ENCODE measurements at places on chromosomes 2 and 18.

- no peak for DNase-seq
These were observed 23.3 kb upstream of the CACNB4 start for GRCh38 chr2:152122161-152122560.

GRCh38 chr2:2237563-2237962 is 93.5 kb downstream of the MYT1L start:
- DNase-seq = no peak

GRCh38 chr2:108920-109809 is 62.9 kb upstream of the FAM110C start:
- DNase-seq = no peak

DNA sequence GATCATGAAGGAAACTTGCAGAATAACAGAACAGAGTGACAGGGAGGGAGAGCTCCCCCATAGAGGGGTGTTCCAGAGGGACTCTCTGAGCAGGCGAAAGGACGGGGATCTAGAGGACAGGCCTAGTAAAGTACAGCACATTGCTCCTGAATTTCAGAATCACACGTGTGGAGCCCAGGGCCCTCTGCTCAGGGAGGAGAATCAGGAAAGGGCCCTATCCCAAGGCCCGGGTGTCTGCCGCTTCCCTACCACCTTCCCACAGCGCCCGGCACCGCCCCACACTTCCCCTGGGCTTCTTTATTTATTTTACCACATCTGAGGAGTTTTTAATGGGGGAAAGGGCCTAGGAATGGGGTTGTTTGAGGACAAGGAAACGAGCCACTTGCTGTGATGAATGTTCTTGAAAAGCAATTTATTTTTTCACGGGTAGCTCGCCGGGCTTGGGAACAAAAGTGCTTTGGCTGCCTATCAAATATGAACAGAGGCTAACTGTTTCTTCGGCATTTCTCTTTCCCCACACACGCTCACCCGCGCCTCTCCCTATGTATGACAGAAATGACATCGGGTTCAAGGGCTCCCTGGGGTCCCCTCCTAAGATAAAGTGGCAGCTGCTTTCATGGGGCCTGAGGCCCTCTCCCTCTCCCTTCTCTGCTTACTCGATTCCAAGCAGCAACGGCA is 79.3 kb upstream of the GLI2 start:
- no peak for DNase-seq

GRCh38 chr2:28365158-28365557 is 27.5 kb upstream of the FOSL2 start:
- no peak for DNase-seq

GRCh38 chr2:206112108-206112507 is 26.1 kb upstream of the INO80D start:
- no peak for DNase-seq

DNA sequence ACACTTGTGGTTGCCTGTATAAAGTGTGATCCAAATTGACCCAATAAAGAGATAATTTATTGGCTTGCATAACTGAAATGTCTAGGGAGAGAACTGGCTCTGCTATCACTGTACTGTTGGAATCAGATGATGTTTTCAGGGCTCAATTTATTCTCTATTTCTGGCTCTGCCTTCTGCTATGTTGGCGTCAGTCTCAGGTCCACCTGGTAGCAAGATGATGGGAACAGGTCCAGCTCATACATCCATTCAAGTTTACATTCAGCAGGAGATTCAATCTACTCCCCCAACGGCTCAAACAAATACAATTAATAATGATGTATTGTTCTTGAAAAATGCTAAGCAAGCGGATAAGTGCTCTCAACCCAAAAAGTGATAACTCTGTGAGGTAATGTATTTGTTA is 297.7 kb upstream of the SYT4 start:
- no peak for DNase-seq

GRCh38 chr2:235382179-235382578 is 111.7 kb upstream of the AGAP1 start:
- no peak for DNase-seq

DNA sequence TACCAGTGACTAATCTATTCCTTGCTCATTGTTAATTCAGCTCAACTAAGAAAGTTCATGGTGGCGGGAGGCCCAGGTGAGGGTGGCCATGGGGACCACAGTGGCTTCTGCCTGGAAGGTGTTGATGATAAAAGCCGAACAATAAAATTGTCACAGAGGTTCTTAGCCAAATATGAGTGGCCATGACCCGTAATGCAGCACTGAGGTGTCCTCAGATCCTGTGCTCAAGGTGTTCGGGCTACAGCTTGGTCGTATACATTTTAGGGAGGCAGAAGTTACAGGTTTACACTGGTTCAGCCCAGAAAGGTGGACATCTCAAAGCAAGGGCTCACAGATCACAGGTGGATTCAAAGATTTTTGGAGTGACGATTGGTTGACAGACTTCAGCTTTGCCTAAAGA is 98.5 kb upstream of the SNTG2 start:
- no peak for DNase-seq

DNA sequence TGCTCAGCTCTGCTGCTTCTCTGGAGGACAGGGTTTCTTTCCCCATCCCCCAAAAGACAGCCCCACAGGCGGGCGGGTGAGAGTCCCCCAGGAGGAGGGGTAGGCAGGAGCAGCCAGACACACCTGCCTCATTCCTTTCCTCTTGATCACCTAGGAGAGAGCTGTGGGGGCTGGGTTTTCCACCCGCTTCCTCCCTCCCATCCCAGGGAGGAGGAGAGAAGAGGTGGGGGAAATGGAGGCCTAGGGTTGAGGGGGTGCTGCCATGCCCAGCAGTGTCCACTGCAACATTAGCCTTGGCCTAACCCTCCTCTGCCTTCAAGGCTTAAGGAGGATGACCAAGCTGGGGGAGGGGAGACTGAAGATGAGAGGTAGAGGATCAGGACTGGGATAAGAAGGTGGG is 14.7 kb downstream of the WNT10A start:
- DNase-seq = no peak

DNA sequence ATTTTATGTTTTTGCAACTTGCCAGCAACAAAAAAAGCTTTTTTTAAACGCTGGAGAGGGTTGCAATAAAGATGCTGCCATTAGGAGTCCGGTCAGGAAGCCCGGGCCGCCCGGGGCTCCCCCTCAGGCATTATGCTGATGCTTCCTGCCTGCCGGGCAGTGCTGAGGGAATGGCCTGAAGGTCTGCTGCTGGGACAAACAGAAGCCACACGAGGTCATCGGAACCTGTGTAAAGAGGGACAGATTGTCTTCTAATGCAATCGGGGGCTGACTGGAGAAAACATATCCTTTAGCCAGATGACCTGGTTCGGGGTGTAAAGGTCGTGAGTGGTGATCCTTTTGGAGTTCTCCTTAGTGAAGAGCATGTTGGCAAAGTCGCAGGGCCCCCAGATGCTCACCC is 2.3 kb downstream of the IMPA2 start:
- DNase-seq = no peak

- no peak for DNase-seq
These were observed 285.5 kb upstream of the LRRTM4 start for GRCh38 chr2:77807531-77808215.

DNA sequence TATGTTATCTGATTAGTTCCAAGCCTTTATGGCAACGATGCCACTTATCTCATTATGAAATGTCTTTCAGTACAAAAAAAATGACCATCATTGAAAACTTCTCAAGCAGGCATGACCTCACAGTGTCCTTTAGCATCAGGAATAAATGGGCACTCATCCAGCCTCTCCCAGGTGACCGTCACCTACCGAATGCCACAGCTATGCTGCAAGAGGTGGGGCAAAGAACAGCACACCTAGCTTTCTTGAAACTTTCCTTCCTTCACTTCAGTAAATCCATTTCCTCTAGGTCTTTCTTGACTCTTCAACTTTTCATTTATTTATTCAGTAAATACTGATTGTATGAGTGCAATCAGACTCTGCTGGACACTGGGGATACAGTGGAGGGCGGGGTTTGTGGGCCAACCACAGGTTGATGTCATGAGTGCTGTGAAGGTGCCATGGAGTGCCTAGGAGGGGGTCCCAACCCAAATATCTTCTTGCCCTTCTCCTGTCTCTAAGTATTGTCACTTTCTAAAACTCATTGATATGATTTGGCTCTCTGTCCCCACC is 54.3 kb upstream of the HK2 start:
- no peak for DNase-seq

GRCh38 chr2:53473236-53473635 is 294.4 kb upstream of the CHAC2 start:
- DNase-seq = no peak

GRCh38 chr2:8699839-8700238 is 18.0 kb downstream of the ID2 start:
- no peak for DNase-seq

DNA sequence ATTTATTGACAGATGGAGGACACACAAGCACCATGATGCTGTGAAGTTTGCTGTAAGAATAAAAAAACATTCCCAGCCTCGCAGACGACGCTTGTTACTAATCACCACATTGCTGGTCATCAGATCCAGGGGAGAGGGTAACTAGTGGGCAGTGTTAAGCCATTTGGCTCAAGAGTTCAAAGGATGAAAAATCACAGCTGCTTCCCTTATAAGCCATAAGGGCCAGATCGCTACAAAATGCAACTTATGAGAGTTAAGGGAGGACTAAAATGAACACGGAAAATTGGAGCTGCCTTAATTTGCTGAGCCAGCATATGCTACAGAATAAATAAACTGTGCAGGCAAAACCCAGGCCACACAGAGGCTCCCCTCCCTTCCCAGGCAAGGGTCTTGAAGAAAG is 522.6 kb downstream of the TDRD15 start:
- no peak for DNase-seq

DNA sequence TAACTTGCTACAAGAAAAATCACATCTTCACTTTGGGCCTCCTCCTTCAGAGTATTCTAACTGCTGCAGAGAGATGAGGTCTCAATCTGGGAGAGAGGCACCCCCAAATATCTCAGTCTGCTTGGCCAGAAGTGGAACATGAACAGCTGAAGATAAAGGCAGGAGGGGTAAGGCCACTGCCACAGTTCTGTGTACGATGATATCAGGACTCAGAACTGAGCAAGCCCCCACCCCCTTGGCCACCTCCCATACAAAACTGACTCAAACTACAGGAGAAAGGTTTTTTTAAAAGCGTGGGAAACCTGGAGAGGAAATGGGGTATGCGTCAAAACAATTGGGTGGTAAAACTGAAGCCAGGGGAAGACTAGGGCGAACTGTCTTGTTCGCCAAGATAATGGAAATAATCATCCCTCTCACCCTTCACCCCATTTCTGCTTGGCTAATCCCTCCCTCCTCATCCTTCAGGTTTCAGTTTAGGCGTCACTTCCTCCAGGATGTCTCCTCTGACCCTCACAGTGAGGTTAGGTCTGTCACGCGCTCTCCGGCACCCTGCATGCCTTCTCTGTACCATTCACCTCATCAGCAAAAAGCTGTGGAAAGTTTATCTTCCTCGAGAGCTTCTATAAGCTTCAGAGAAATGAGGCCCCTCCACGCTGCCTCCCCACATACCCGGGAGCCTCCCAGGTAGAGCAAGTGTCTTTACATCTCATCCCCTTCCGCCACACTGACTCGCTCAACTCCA is 64.4 kb downstream of the SFXN5 start:
- no peak for DNase-seq

GRCh38 chr18:43760010-43760409 is 482.7 kb upstream of the SYT4 start:
- DNase-seq = no peak

- DNase-seq = no peak
These were observed 126.8 kb downstream of the MEIS1 start for GRCh38 chr2:66561645-66562303.

- DNase-seq = no peak
These were observed 121.3 kb upstream of the PPP1CB start for GRCh38 chr2:28630341-28630740.

- no peak for DNase-seq
These were observed 58.4 kb downstream of the CTDP1 start for GRCh38 chr18:79738041-79738461.

- no peak for DNase-seq
These were observed 6.0 kb downstream of the ANKRD44 start for GRCh38 chr2:197304556-197305011.

DNA sequence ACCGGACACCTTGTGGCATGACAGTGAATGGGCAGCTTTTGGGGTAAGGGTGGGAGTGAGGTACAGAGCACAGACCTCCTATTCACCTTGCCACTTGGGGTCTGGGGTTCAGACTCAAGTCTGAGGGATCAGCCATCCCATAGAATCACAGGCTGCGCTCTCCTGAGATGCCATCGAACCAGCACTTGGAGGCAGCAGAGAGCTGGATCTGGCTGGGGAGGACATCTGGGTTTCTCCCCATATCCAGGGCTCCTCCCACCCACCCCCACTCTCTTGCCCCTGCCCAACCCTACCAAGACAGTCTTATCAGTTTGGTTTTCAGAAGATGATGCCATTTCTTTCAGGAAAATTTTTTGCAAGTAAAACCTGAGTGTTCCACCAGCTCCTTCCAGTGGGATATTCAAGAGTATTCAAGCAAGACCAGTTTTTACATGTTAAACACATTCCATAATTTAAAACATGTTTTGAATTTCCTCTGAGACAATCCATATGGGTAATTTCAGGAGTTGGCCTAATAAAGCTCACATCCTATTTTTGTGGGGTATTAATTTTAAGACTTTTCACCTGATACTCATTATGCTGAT is 29.2 kb upstream of the TEX44 start:
- peak; percentile 24 for DNase-seq

DNA sequence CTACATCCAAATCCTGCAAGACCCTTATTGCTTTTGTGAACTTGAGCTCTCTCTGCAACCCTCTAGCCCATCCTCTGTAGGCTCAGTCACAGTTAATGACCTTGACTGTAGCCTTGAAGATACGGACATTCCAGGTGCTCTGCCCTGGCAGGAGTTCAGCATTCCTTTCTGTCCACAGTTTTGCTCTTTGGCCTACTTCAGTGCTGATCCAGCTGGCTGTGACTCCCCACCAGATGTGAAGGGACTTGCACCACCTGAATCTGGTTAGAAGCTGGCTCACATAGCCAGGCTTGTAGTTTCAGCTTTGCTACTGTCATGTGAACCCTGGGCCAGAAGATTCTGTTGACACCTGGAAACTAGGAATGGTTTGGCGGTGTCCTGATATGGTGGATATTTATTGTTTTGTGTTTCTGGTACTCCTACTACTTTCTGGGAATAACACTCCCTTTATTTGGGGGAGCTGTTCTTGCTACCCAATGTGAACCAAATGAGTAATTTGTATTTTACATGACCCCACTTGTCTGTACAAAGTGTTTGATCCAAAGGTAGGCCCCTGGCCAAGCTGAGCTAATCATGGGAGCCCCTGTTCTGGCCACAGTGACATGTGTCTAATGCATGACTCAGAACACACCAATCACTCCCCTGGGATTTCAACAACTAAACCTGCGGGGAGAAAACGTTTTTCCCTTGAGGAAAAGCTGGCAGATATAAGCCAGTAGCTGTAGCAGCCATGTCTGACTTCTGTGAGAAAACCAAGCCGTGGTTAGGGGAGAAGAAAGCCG is 73.4 kb downstream of the CDCA7 start:
- DNase-seq = no peak

DNA sequence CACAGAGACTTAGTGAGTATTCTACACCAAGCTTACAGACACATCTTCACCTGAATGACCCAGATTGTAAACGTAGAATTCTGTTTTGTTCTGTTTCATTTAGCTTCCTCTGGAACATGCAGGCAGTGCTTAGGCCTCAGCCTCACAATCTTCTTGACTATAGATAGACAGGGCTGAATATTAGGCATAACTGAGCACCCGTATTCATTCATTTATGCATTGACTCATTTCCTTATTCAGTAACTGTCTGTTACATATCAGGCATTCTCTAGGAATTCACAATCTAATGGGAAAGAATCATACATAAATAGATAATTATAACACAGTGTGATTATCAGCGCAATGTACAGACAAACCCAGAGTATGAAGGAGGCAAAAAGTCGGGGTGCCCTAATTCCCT is 124.9 kb upstream of the ETAA1 start:
- DNase-seq = no peak

All from activated naive CD4-positive, alpha-beta T cell treated with anti-CD3 and anti-CD28 coated beads, Interleukin-2, amount 50 U/mL, for 16 hours (primary cell).